ENCODE measurements at places on chromosomes 2 and 18. TPM values are rescaled to one million over a fixed set of nuclear protein-coding genes. Genes with fewer than 3 reads are reported as not detected.

ENOSF1 gene
- 25.1 TPM for total RNA-seq

CXCR1 gene
- not detected for total RNA-seq

CRYGD gene
- not detected for total RNA-seq

CHN1 gene
- total RNA-seq = 0.21 TPM

EHD3 gene
- total RNA-seq = 2.7 TPM

HOXD9 gene
- not detected for total RNA-seq

TANC1 gene
- total RNA-seq = 22.6 TPM

NFATC1 gene
- 0.72 TPM for total RNA-seq

UGT1A8 gene
- under 0.01 TPM for total RNA-seq

MARCHF4 gene
- total RNA-seq = not detected

EFHD1 gene
- 1.2 TPM for total RNA-seq

C1QL2 gene
- not detected for total RNA-seq

LINC00305 gene
- total RNA-seq = not detected

ASTL gene
- total RNA-seq = not detected

MAP4K3 gene
- 28.7 TPM for total RNA-seq

LRRC30 gene
- total RNA-seq = not detected

RNF125 gene
- 1.5 TPM for total RNA-seq

TCF7L1 gene
- total RNA-seq = 0.64 TPM

ANKRD30BL gene
- total RNA-seq = under 0.01 TPM

KCNG2 gene
- not detected for total RNA-seq

GREB1L gene
- total RNA-seq = 2.7 TPM

SIX2 gene
- 5.3 TPM for total RNA-seq

AQP4 gene
- 0.72 TPM for total RNA-seq

CNGA3 gene
- total RNA-seq = not detected

KIF5C gene
- total RNA-seq = not detected

SLC38A11 gene
- total RNA-seq = not detected

LOXHD1 gene
- not detected for total RNA-seq

PFN4 gene
- 0.21 TPM for total RNA-seq

CRYBA2 gene
- total RNA-seq = not detected

SERPINB10 gene
- total RNA-seq = 4.8 TPM

TLX2 gene
- total RNA-seq = not detected

GPR155 gene
- 1.7 TPM for total RNA-seq

DSG4 gene
- not detected for total RNA-seq

NOSTRIN gene
- total RNA-seq = 0.72 TPM

SPHKAP gene
- total RNA-seq = not detected

HAT1 gene
- total RNA-seq = 23.1 TPM

Data from tracheal epithelial cell (primary cell).